ENCODE measurements at places on chromosomes 7 and 10.

GRCh38 chr7:91327346-91327745 is 63.1 kb downstream of the FZD1 start:
- no peak for DNase-seq

DNA sequence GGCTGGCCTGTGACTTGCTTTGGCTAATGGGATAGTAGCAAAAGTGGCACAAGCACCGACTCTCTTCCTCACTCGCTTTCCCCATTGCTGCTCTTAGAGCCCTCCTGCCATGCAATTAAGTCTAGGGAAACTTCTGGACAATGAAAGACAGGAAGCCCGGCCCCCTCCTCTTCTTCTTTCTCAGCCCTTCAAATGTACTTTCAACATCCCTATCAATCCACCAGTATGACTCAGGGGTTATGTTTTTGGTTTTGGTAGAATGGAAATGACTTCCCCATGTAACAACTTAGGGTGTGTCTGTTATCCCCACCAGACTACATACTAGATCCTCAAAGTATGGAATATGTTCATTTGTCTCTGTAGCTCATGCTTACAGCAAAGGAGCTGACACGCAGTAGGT is 139.0 kb upstream of the GDF10 start:
- no peak for DNase-seq

DNA sequence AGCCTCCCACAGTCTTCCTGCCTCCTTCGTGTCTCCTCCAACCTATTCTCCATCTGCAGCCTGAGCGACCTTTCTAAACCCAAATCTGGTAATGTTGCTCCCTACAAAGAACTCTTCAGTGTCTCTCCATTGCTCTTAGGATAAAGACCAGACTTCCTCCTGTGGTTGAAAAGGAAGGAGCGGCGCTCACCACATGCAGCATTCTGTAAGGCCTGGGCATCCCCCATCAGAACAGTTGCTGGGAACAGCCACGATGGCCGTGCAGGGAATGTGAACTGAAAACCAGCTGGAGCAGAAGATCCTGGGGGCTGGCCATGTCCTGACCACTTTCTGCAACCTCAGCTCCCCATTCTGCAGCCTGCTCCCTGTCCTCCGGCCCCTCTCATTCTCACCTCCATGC is 237.8 kb upstream of the ZMIZ1 start:
- DNase-seq: no peak

DNA sequence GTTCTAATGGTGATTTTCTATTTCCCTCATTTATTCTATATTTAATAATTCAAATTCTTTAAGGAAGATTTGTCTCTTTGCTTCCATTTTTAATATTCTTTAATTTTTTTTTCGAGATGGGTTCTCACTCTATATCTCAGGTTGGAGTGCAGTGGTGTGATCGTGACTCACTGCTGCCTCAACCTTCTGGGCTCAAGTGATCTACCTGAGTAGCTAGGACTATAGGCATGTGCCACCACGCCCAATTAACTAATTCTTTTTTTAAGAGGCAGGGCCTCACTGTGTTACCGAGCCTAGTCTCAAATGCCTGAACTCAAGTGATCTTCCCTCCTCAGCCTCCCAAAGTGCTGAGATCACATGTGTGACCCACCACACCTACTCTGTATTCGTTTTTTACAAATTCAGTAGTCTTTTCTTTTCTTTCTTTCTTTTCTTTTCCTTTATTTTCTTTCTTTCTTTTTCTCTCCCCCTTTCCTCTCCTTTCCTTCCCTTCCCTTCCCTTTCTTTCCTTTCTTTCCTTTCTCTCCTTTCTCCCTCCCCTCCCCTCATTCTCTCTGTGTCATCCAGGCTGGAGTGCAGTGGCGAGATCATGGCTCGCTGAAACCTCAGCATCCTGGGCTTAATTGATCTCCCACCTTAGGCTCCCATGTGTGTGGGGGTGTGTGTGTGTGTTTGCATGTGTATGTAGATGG is 323.1 kb downstream of the ADK start:
- DNase-seq: no peak

Measured in right lung (tissue), 10 donors.